ENCODE measurements at places on chromosomes 5 and 9.
A peak's percentile ranks its signal among the peaks of the same experiment; 100 is the strongest.

DNA sequence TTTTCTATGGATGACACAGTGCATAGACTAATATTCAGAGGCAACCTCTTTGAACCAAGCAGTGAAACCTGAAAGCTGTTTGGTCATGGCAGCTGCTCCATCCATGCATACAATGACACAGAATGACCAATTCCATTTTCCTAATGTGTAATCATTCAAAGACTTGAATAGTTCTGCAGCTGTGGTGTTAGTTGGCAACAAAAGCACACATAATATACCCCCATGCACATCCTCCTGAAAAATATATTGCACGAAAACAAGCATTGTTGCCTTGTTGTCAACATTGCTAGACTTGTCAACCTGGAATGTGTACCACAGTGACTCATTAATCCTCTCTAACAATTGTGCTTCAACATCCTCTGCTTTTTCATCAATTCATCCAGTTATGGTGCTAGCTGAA lies 71.0 kb upstream of the SEMA6A start:
- no peak for DNase-seq

DNA sequence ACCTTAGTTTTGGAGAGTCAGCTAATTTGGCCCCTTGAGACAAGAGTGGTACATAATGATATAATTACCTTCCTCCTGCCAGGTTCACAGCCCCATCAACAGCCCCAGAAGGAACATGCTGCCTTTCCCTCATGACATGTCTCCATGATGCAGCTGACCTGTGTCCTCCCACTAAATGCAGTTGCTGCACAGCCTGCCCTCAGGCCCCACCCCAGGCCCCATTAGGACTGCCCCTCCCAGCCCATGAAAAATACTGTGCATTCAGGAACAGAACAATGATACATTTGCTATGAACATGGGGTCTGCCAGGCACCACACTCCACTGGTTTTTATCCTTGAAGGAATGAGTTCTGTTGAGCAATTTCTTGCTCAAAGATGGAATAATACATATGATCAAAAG lies 176.4 kb downstream of the C5orf15 start:
- DNase-seq, result no peak

DNA sequence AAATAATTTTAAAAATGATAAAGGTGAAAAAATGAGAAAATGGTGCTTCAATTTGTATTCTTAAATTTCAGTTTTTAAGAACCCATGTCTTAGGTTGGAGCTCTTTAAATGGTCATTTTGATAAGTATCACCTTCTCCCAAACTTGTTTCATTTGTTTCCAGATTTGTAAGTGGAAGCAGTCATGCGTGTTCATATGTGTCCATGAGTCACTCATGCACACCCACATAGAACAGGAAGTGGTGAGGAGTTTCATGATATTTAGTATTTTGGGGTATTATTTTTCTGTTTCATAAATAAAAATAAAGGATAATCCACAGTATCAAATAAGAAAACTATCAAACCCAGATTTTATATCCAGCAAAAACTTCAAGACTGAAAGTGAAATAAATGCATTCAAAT lies 570.4 kb upstream of the ST8SIA4 start:
- DNase-seq, result no peak

DNA sequence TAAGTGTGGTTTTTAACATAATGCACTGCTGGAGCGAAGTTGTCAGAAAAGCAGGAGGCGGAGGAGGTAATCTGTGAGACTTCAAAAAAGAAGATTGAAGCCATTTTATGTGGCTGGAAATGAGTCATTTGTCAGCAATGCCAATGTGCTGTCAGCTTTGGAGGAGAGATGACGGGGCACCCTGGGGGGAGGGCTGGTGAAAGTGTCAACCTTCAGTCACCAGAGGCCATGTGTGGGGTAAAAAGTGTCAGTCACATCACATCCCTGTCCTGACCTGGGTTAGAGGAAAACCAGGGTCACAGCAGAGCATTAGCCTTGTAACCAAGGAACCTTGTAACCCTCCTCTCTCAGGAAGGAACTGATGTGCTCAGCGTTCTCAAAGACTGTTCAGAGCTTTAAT lies 59.1 kb downstream of the TLR4 start:
- DNase-seq, result no peak

- DNase-seq, result no peak
These were observed 245.7 kb upstream of the NR4A3 start for GRCh38 chr9:99576002-99576401.

GRCh38 chr9:134316449-134317160 lies 9.7 kb upstream of the RXRA start:
- DNase-seq, result no peak

- DNase-seq, result no peak
These were observed 154.4 kb downstream of the ERCC6L2 start for GRCh38 chr9:96029722-96030530.

DNA sequence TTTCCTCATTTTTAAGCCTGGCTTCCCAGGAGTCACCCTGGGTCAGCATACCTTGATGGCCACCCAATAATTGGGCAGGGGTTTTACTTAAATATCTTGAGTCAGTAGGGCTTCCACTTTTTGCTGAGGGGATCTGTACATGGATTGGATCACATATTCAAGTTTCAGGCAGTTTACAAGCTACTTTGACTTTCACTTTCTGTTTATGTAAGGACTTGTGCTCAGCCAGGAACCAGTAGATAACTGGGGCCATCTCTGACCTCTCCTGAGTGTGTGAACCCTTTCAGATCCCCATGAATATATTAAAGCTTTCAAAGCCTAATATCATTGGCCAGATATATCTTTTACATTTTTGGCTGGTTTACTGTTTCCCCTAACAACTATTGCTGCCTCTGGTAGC lies 45.1 kb downstream of the SLCO6A1 start:
- peak; percentile 13 for DNase-seq

DNA sequence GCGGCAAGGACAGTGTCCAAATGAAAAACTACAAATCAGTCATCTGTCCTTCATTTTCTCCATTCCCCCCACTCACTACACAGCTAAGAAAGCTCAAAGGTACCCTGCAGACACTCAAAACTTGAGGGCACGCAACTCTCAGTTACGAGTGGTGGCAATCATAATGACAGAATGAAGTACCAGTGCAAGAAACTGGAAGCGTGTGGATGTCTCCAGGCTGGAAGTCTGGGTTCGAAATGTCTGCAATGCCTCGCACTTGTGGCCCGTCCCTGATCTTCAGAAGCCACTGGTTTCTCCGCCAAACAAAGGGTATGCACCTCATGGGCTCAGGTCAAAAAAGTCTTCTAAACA lies 597 bp upstream of the CENPH start:
- peak; percentile 27 for DNase-seq

DNA sequence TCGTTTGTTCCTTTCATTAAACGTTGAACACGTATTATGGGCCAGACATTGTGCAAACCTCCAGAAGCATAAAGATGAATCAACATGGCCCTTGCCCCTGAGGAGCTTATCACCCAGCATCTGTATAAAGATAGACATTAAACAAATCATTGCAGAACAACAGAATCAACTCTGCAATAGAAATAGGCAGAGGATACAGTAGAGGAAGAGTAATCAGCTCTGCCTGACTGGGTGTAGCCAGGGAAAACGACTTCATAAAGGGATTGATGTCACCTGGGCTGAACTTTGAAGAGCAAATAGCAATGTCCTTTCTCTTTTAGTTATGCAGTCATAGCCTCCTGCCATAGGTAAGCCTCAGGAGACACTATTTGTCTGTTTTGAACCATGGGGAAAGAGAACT lies 13.4 kb downstream of the RGS7BP start:
- no peak for DNase-seq

DNA sequence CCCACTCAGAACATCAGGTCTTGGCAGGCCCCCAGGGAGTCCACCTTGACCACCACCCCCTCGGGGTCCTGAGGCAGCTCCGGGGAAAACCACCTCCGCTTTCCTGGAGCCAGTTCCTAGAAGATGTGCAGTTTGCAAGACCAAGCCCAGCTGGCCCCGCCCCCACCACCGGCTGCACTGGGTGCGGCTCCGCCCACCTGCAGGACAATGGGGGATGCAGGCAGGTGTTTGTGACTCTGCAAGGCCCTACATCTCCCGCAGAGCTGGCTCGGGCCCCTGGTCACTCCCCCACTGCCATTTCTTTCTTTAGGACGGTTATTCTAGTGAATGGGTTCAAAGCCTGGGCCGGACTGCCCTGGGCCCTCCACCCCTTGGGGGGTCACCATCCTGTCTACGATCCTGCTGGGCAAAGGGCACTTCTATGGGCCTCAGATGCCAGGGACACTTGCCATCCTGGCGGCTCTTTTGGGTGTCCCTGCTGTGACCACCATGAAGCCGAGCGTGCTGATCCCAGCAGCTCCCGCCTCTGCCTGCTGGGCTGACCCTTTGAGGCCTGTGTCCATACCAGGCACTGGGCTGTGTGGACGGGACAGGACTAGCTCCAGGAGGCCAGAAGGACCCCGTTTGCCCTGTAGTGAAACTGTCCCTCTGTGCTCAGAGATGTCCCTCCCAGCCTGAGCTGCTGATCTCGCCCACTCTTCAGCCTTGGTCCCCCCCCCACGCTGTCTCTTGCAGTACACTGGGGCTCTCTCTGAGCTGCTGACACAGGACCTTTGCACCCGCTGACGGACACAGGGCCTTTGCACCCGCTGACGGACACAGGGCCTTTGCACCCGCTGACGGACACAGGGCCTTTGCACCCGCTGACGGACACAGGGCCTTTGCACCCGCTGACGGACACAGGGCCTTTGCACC lies 5.9 kb upstream of the NACC2 start:
- no peak for DNase-seq

DNA sequence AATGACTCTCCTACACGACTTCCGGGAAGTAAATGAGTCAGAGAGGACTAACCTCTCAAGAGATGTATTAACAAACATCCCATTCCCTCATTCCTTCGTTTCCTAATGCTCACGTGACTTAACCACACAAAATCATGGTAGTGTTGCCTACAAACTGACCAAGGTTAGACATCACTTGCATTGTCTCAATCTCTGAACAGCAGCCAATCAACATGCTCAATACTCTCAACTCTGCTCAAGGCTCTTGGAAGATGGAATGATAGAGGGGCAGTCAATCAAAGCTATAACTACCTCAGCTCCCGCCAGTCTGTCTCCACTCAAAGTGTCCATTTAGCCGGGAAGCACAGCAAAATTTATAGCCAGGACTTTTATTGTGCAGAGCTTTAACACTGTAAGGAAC lies 143.8 kb upstream of the PIK3R1 start:
- DNase-seq, result no peak

- DNase-seq, result no peak
These were observed 145.1 kb upstream of the PANK3 start for GRCh38 chr5:168724227-168724626.

DNA sequence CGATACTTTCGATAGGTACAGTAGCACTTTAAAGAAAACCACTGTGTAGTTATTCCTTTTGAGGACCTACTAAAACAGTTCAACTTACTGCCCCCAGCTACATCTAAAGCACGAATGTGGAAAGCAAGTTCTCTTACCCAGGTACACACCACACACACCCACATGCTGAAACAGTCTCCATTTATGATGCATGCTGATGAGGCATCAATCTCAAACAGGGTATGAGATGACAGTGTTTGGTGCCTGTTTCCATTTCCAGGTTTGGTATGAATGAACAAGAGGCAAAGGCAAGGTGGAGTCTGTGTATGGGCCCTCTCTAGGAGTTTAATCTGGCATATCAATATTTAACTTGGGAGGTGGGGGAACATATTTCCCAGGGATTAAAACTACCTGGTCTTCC lies 13.9 kb downstream of the HMGXB3 start:
- DNase-seq, result no peak

GRCh38 chr9:104682642-104683041 lies 11.7 kb upstream of the OR13D1 start:
- DNase-seq, result peak; percentile 10

DNA sequence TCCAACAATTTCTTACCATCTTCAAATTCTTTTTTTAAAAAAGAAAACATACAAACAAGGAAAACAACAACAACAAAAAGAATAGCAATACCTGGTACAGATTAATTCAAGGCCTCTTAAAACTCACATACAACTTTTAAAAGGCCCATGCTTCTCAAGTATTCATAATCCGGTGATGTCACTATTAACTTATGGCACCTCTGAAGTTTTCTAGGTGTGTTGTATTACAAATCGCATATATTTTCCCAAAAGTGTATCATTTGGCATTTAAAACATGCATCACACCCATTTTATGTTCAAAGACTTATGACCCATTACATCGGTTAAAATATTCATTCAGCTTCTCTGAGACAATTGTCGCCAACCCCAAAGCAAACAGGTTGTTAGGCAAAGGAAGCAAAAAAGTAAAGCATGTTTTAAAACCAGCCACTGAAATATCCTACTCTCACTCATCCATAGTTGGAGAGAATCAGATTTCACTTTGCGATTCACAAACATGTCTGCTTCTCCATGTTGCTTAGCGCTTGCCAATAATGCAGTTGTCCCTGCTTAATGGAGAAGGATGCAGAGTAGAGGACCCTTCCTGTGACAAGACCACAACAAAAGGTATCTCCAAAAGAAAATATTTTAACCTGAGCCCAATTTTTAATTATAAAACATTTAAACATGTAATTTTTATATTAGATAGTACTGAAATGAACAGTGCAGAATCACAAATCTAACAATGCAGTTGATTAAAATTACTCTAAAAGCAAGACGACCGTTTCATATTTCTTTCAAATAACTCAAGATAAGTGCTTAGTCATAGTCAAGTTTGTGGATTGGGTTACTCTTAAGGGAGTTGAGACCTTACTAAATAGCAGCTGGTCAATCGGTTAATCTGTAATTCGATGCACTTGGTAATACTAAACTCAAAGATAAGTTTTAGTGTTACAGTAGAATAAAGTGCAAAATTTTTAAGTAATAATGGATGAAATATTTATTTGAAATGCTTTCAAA lies 1.6 kb downstream of the SKP1 start:
- DNase-seq, result no peak

- no peak for DNase-seq
These were observed 262.7 kb downstream of the DEPDC1B start for GRCh38 chr5:60437308-60437707.

DNA sequence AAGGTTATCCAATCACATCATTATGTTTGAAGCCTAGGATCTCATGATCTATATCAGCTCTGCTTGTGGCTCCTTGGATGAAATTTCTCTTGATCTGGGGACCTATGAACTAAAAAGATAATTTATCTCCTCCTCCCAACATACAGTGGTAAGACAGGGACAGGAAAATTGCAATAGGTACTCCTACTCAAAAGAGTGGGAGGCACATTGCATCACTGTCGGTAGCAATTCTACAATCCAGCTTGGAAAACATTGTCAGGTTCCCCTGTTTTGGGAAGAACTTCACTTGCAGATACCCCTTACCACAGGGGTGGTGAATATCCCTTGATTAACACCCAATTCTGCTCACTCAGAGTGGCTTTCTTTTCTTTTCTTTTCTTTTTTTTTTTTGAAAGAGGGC lies 107.7 kb downstream of the HSPA4 start:
- no peak for DNase-seq
